T47D (cell line): ENCODE measurements at places on chromosomes 7 and 10.
A peak's percentile ranks its signal among the peaks of the same experiment; 100 is the strongest.

DNA sequence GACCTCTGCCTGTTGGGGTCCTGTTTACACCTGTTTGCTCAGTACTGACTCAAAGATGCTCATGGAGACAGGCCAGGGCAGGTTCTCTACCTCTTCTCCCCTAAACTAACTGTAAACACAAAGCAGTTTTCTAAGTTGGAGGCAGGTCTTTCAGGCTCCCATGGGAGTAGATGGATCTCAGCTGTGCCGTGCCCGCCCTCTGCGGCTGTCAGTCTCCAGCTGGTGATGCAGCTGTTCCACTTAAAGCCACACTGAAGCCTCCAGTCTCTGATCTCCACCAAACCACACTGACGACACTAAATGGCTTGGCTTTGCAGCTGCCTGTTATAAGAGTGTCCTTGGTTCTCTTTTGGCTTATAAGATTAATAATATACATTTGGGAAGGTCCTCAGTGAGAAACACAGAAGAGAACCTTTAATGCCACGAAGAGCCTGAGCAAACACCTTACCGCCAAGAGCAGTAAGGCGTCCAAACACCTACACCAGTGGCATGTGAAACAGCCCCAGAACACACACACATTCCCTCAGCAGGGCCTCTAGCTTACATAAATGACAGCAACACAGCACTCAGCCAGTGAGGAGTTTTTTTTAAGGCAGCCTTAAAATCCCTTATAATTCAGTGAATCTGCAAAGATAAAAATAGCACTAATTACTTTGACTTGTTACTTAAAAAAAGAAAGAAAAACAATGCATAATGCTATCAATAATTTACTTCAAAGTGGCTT is 60.4 kb upstream of the KCNIP2 start:
- no peak for DNase-seq

- DNase-seq = no peak
These were observed 102.0 kb upstream of the CTBP2 start for GRCh38 chr10:125262409-125262808.

GRCh38 chr7:143318661-143319060 is 2.8 kb downstream of the CLCN1 start:
- DNase-seq = peak; percentile 69

DNA sequence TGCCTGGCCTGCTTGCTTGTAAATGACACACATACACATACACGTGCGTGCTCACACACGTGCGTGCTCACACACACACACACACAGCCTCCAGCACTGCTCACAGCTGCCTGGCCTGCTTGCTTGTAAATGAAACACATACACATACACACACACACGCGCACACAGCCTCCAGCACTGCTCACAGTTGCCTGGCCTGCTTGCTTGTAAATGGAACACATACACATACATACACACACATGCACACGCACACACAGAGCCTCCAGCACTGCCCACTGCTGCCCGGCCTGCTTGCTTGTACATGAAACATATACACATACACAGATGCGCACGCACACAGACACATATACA is 397.2 kb downstream of the PLXNA4 start:
- DNase-seq = no peak

GRCh38 chr10:125116652-125117310 is 43.6 kb downstream of the CTBP2 start:
- DNase-seq = no peak

DNA sequence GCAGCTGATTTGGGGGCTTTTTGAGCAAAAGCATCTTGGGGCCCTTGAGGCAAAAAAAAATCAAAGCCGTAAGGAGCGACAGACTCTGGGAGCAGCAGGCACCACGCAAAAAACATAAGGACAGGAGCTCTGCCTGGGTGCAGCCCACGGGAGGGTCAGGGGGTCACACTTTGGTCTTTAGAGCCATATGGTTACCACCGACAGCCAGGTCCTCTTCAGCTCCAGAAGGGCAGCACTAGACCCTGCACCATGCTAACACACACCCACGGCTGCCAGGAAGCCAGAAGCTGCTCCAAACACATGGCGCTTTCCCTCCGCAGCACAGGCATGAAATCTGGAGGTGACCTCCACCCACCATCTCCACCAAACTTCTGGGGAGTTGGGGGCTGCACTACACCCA is 47.1 kb downstream of the RSU1 start:
- DNase-seq = no peak

DNA sequence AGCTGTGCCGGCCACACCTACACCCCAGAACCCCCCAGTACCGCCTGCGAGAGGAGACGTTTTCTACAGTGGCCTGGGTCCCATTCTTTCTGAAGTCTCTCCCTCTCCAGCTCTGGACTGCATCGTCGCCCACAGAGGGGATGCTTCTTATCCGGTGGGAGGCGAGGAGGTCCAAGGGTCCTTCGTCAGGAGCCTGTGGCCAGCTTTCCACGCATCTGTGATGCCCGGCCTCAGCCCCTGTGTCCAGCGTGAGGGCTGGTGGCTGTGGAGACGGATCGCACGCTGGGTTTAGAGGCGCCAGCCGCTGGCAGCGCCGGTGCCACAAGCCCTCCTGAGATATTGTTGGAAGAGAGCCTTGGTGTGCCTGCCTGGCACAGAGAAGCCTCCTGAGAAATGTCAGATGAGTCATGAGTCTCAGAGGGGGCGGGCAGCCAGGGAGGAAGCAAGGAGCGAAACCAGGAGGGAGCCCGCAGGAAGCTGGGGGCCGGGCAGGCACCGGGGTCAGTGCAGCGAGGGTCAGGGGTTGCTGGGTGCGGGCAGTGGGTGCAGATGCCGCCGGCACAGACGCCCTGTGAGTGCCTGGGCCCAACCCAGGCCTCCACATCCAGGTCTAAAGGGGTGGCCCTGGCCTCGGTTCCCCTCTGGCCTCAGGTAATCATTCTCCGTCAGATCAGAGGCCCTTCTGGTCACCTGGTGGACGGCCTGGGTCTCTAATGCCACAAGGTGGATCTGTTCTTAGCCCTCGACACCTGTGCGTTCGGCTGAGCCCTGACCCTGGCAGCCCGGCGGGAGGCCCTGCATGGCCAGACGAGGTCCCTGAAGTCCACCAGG is 86.0 kb upstream of the DIP2C start:
- DNase-seq = no peak

GRCh38 chr10:92479547-92479946 is 94.3 kb downstream of the IDE start:
- no peak for DNase-seq

GRCh38 chr7:19296617-19297016 is 151.4 kb upstream of the FERD3L start:
- no peak for DNase-seq

GRCh38 chr10:133264461-133264860 is 12.2 kb downstream of the ADAM8 start:
- no peak for DNase-seq

GRCh38 chr7:156578978-156579430 is 61.6 kb upstream of the RNF32 start:
- DNase-seq = no peak

DNA sequence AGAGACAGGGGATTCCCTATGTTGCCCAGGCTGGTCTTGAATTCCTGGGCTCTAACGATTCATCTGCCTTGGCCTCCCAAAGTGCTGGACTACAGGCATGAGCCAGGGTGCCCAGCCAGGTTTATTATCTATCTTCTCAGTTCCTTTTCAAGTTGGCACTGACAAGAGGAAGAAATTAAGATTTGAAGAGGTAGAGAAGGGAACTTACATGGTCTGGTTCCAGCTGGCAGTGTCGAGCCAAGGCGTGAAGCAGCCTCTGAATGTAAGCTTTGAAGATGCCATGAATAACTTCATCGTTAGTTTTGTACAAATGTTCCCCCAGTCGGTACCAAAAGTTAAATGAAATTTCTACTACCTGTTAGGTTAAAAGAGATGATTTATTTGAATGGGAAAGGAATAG is 57.7 kb downstream of the TNPO3 start:
- no peak for DNase-seq

GRCh38 chr10:125129076-125129458 is 31.3 kb downstream of the CTBP2 start:
- no peak for DNase-seq

- no peak for DNase-seq
These were observed 61.4 kb downstream of the CHCHD3 start for GRCh38 chr7:133020496-133020895.

DNA sequence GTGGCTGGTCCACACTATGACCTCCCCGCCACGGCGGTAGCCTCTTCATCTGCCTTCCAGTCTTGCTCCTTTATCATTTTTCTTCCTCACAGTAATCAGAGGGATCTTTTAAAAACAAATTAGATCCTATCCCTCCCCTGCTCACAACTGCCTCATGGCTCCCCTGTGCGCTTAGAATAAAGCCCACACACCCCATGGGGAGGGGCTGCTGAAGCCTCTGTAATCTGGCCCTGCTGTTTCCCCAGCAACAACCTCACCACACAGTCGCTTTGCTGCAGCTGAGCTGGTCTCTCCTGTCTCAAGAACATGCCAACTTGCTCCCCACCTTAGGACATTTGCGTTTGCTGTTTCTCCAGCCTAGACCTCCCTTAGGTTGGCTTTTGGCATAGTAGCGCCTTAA is 41.0 kb downstream of the SP8 start:
- no peak for DNase-seq

DNA sequence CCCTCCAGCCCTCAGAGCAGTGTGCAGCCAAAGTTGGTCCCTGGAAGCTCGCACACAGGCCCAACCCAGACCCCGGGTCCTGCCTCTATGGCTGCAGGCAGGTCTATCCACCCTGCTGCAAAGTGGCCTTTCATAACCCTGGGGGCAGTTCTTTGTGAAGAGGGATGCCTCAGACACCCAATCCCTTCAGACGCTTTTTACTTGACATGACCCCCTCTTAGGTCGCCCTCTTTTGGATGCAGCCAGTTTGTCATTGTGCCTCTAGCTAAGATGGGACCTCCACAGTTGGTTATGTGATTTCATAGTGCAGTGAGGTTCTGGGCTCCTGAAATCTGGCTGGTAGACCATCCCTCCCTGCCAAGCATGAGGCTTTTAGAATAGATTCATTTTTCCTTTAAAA is 27.3 kb downstream of the SMKR1 start:
- no peak for DNase-seq

DNA sequence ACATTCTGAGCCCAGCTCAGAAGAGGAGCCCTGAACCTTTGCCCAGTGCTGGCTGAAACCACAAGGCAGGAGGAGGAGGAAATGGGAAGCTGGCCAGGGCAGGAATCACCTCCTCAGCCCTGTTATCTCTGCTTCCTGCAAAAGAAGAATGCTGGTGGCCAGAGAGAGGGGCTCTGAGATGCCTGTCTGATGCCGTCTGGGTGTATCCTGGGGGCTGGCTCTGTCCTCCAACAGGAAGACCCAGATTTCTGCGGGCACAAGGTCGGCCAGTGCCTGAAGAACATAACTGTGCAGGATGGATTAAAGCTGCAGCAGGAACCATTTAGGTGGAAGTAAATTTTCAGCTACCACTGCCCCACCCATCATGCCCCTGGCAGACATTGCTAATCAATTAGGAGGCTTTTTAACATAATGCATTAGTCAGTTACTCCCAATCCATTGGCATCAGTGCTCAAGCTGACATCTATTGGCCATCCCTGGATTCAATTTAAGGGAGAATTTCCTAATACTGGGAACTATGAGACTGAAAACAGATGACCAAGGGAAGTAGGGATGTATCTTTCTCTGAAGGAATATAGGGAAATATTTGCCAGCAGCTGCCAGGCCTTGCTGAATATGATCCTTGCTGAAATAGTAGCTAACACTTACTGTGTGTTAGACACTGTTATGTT is 67.7 kb downstream of the COL13A1 start:
- DNase-seq = no peak

DNA sequence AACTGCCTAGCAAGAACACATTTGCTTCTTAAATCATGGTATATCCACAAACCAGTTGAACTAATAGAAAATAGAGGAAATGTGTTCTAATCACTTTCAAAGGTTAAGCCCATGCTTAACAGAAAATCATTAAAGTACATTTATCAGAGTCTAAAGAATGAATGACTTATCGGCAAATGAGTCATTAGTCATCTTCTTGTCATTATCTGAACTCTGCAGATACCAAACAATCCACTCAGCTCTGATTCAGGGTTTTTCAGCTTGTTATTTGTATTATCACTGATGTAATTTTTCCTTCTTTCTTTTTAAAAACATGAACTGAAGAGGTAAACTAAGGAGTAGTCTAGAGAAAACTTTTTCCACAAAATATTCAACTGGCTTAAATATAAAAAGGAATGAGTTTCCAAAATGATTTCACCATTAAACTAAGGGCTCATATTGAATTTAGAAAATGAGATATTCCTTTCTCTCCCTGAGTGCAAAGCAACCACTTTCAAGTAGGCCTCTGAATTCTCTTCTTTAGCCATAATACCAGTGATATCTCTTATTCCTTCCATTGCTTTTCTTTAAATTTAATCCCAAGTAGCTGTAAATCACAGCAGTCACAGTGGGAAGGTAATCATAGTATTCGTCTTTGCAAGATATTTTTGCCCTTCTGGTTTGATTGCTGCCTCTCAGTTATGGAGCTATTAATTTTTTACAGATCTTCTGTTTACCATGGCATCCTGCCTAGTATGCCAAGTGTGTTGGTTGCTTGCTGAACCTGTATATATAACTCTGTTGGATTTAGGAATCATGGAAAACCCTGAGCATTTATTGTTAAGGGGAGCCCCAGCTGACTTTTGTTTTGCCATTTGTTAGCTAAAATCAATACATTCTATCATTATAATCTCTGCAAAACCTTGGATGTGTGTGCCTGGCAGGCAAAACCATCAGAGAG is 125.1 kb downstream of the THSD7A start:
- peak; percentile 50 for DNase-seq

DNA sequence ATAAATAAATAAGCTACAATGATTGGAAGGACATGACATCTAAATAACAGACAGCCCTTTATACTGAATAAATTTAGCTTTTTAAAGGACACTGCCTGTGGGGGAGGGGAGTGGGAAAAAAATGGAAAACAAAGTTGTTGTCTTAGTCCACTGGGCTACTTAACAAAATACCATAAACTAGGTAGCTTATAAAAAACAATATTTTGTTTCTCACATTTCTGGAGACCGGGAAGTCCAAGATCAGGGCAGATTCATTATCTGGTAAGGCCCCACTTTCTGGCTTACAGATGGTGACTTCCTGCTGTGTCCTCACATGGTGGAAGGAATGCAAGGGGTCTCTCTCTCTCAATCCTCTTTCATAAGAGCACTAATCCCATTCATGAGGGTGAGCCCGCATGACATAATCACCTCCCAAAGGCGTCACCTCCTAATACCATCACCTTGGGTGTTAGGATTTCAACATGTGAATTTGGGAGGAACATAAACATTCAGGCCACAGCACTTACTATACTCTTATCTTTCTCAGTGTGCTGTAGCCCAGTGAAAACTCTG is 43.0 kb downstream of the DNAJC12 start:
- DNase-seq = no peak

- no peak for DNase-seq
These were observed 130.9 kb downstream of the BMPER start for GRCh38 chr7:34036051-34036920.

- DNase-seq = no peak
These were observed 49.8 kb upstream of the FAM171A1 start for GRCh38 chr10:15420858-15421257.

DNA sequence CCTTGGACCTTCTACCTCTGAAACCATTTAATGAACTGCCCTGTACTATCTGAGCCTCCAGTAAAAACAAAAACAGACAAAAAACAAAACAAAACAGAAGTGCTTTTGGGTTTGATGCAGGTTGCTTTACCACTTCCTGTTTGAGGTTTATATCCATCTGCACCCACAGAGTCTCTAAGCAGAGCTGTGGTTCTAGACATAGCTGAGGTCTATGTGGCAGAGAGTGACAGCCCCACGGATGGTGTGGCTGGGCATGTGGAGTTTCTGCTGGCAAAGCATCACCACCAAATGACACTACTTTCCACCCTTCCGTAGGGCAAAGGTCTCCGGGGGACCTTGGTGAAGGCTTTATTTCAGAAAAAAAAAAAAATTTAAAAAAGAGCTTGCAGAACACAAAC is 754.2 kb downstream of the GRID1 start:
- DNase-seq = no peak

- no peak for DNase-seq
These were observed 57.8 kb upstream of the PDCD4 start for GRCh38 chr10:110813743-110814472.
